IPS DF 19.7 (cell line): ENCODE measurements at places on chromosomes 5 and 9.

- no peak for DNase-seq
Measured at GRCh38 chr5:134086943-134087305, 27.6 kb upstream of the TCF7 start.

DNA sequence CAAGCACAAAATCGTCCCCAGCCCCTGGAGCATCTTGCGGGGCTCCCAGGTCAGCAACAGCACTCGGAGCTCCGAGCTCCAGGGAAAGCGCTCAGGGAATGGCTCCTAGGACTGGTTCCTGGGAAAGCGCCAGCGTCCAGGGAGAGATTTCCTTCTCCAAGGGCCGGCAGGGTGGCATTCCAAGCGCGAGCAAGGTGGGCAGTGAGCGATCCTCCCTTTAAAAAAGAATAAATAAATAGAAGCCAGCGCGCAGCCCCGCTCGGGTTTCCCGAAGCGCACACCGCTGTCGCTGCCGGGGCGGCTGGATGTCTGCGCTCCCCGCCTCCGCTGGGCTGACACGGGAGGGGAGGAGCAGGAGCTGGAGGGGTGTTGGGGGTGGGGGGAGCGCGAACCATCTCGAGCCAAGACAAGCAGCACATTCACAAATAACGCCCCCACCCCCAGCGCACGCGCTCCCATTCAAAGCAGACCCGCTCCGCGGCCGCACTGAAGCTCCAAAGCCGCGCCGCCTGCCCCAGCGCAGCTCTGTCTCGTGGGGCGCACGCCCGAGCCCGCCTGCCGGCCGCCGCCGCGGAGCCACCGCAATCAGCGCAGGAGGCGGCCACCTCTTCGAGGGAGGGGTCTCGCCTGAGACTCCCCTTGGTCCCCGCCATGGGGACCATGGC lies 327.4 kb downstream of the SH3GL2 start:
- DNase-seq: no peak

- no peak for DNase-seq
Measured at GRCh38 chr9:115046199-115046598, 71.8 kb downstream of the TNC start.

- DNase-seq: no peak
Measured at GRCh38 chr5:418162-419121, 24.5 kb upstream of the EXOC3 start.

GRCh38 chr5:79772651-79773050 lies 83.0 kb downstream of the CMYA5 start:
- DNase-seq: no peak

GRCh38 chr9:111356481-111357244 lies 26.6 kb upstream of the OR2K2 start:
- no peak for DNase-seq

DNA sequence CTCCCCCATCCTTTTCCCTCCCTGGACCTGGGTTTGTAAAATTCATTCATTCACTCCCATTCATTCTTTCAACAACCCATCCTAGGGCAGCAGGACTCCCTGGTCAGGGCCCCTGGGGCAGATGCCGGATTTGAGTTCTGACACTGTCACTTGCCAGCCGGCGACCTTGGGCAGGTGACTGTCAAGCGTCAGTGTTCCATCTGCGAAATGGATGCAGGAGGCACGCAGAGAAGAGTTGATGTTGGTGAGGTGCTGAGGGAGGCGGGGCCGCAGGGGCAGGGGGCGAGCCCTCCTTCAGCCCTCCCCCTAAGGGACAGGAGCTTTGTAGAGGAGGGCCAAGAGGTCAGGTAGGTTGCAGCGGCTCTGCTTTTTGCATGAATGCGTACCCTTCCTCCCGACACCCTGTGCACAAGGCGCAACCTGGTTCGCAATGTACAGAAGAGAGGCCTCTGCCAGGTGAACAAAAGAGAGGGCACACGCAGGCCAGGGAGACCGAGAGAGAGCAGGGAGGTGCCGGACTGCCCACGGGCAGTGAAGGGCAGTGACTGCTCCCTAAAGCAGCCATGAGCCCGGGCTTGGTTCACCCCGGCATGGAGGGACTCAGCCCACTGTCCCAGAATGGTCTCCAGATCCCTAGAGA lies 128.1 kb downstream of the BARX1 start:
- DNase-seq: no peak

- DNase-seq: no peak
Measured at GRCh38 chr5:15452781-15453180, 47.2 kb upstream of the FBXL7 start.

- DNase-seq: no peak
Measured at GRCh38 chr9:132789719-132790118, 88.4 kb downstream of the AK8 start.

- DNase-seq: no peak
Measured at GRCh38 chr9:13430368-13431221, 151.1 kb upstream of the MPDZ start.

DNA sequence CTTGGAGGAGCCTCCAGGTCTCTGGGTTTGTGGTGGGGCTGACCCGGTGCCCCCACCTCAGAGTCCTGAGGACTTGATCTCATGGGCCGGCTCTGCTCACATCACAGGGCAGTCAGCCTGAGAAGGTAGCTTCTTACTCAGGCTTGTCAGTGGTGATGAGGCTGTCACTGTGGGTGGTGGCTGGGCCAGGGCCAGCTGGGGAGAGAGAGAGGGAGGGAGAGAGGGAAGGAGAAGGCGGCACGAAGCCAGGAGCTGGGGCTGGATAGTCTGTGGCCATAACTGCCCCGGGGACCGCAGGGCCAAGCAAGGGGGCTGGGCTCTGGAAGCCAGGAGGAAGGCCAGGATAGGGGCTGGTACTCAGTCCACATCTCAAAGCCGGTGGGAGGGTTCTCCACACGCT lies 6.5 kb downstream of the NTNG2 start:
- DNase-seq: no peak

DNA sequence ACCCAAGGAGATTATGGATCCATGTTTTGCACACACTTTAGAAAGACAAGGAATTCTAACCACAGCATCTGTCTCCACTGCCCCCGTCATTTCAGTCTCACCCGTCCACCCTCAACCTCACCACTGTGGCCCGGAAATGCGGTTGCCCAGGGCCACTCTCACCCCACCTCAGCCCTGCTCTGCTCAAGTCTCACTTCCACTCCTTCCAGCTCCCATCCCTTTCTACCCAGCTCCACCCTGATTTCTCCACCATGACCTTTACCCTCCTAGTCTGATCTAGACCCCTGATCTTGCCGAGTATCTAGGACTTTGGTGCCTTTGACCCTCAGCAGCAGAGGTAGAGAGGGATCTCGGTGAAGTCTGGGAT lies 7.2 kb upstream of the KCNIP1 start:
- DNase-seq: no peak

GRCh38 chr5:32522429-32523143 lies 62.8 kb upstream of the SUB1 start:
- no peak for DNase-seq

GRCh38 chr9:98323051-98323830 lies 67.8 kb upstream of the TBC1D2 start:
- DNase-seq: no peak

DNA sequence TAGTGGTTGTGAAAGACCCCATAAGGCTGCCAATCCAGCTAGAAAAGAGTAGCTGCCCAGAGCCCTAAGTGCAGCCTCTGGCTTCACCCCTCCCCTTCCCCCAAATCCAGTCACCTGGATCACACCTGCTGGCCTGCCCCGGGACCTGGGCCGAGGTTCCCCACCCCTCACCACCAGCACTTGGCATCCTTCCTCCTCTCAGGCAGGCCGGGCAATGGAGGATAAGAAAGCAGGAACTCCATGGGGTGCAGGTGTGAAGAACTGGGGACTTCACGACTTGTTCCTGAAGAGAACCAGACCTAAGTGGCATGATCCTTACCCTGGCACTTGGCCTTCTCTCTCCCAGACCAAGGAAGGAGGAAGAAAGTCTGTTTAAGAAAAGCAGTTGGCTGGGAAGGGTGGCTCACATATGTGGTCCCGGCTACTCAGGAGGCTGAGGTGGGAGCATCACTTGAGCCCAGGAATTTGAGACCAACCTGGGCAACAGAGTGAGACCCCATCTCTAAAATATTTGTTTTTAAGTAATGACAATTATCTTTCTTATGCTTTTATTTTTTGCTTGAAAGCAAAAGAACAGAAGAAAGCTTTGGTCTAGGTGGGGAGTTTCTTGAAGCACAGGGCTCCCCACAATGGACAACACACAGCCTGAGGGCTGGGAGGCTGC lies 131.1 kb downstream of the PAX5 start:
- DNase-seq: no peak

GRCh38 chr9:106419829-106420228 lies 443.1 kb upstream of the ZNF462 start:
- DNase-seq: no peak

DNA sequence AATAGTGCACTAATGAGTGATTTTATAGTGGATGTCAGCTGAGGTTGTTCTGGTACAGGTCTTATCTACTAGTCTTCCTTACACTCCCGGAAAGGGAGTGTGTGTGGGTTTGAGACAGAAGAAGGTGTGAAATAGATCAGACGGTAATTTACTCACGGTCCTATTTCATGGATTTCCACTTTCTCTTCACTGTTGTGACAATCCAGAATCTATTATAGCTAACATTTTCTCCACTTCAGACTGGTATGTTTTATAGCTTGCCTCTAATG lies 7.0 kb upstream of the C9 start:
- no peak for DNase-seq

DNA sequence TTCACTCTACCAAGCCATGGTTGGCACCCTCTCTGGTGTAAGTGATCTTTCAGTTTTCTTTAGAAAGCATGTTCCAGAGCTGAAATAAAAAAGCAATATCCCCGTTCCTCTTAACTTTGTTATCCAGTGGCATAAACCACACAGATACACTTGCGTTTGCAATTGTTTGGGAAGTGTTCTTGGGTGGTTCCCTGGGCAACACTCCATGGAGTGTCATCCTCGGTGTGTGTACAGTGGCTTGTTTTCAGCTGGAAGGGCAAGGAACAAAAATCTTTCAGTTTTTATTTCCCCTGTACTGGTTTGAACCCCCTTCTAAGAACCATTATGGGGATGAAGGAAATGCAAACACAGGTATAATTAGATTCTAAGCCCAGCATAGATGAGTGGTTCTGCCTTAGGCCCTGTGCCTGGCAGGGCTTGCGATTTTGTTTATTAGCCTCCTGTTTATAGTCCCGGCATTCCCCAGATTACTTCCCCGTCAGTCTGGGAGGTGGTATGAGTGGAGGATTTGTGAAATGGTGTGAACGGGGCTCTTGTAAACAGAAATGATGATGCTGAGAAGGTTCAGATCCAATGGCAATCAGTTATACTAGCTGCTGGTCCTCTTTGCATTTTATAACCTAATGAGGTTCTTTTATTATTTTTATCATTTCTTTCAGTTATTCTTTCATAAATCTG lies 76.0 kb upstream of the CD180 start:
- no peak for DNase-seq

DNA sequence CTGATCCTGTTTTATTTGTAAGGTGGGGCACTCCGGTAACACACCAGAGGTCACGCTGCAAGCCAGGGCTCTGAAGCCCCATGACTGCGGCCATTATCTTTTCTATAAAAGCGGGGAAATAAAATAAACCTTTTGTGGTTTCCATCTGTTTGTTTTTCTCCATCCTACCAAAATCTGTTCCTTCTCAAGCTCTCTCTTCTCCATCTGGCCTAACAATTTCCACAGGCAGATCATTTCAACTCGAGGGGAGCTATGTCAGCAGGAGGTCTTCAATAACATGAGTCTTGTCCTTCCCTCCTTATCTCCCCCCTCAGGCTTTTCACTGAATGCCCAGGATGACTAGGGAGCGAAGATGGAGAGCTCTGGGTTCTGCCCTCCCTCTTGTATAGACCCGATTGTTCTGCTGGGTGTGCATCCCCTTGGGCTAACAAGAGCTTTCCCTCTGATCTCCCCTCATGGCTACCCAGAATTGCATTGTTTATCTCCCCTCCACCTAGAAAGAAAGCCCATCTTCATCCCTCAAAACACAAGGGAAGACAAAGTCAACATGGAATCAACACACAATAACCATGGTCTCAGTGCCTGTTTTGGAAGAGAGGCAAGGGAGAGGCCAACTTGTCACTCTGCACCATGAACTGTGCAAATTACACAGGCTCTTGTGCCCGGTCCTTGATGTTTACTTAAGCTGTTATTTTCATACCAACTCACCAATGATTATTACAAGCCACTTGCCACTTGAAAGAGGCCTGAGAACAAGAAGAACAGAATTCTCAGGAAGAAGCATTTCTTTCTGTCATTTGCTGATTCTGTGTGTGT lies 187.8 kb downstream of the FANCC start:
- DNase-seq: no peak
